ENCODE measurements at places on chromosomes 2 and 18.

DNA sequence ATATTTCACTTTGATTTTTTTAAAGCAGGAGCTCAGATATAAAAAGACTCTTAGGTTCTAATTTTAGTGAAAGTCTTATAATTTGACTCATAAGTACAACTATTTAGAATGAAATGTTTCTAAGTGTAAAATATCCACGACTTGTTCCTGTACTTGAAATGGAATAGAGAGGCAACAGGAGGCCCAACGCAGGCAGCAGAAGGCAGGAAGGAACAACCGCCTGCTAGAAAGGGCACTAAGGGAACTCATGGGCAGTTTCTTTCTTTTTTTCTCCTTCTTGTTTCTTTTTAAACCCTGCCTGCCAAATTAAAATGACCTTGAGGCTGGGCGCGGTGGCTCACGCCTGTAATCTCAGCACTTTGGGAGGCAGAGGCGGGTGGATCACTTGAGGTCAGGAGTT is 51.0 kb downstream of the RBMS1 start:
- DNase-seq: no peak

DNA sequence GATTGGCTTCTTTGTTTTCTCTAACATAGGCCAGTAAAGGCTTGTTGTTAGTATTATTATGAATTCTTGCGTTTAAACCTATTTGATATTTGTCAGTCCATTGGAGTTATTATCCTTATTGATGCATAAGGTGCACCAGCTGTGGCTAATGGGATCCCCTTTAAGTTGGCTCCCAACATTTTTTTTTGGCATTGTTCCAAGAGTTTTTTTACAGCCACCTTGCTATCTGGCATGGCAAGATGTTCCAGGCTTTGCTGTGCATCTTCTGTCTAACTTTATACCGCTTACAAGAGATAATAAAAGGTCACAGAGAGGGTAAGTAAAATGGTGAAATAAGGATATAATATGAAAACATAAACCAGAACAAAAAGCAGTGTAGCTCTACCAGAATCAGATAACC is 157.5 kb upstream of the TACR1 start:
- DNase-seq: no peak

- DNase-seq: no peak
Observed at GRCh38 chr2:116477229-116477628, 1337.3 kb upstream of the DDX18 start.

- DNase-seq: no peak
Observed at GRCh38 chr2:177812713-177813396, 259.7 kb downstream of the PDE11A start.

DNA sequence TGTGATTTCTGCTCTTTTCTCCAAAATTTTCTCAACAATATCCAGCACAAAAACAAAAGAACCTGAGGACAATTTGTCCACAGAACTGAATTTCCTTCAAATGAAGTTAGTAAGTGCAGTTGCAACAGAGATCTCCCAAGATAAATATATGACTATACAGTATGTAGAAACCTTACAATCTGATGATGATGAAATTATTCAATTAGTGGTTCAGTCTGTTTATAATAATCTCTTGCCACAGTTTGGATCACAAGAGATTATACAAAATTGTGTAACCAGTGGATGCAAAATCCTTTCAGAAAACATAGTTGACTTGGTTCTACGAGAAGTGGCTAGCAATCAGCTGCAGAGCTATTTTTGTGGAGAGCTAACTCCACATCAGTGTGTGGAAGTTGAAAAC is 68.7 kb downstream of the FSIP2 start:
- no peak for DNase-seq

DNA sequence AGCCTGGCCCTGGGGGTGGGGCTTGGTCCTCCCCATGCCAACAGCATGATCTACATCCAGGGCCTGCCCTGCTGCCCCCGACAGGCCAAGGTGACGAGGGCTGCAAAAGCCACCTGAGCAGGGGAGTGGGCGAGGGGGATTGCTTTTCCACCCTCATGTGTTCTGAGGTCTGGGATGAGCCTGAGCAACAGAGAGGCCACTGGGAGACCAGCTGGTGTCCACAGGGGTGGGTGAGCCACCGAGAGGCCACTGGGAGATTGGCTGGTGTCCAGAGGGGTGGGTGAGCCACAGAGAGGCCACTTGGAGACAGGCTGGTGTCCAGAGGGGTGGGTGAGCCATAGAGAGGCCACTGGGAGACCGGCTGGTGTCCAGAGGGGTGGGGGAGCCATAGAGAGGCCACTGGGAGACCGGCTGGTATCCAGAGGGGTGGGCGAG is 147.4 kb upstream of the GPC1 start:
- DNase-seq: no peak

DNA sequence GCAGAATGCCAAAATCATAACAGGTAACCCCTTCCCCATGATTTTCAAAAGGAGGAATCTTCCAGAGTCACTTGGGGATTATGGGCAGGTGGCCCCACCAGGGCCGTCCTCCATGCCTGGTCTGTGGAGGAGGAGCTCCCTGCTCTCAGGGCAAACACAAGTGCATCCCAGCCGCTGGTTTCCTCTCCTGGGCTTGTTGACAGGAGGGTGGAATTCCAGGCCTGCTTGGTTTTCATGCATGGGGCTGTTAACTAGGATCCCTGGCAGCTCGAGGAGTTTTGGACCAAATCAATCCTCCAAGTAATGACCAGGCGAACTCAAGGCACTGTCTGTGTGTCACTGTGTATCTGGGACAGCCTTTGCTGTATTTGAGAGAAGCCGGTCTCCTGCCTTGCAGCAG is 45.3 kb downstream of the FOSL2 start:
- no peak for DNase-seq

- no peak for DNase-seq
Observed at GRCh38 chr2:28129955-28130695, 239.6 kb downstream of the BABAM2 start.

DNA sequence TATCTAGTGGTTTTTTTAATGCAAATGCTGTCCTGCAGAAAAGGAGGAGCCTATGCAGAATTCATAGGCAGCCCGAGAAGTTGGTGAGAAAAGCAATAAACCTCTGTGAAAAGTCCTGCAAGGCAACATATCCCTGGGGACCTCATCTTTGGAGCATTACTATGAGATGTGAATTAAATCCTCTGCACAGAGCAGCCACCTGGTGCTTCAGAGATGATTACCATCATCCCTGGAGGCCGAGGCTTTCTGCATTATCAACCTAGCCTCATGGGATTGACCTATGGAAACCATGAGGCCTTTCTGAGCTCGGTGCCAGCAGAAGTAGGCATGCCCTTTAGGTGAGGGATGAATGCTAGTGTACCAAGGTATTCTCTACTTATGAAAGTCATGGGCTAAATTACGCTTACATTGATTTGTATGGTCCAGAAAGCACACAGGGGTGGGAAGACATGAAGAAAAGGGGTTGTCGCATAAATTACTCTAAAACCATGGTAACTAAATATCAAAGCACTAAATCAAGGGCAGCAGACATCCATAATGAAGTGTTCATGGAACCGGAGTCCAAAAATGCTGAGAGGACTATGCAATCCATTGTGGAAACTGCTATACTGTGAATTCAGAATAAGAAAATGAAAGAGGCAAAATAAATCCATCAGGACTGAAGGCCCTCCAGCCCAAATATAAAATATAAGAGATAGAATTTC is 623.5 kb upstream of the DDX18 start:
- DNase-seq: no peak

DNA sequence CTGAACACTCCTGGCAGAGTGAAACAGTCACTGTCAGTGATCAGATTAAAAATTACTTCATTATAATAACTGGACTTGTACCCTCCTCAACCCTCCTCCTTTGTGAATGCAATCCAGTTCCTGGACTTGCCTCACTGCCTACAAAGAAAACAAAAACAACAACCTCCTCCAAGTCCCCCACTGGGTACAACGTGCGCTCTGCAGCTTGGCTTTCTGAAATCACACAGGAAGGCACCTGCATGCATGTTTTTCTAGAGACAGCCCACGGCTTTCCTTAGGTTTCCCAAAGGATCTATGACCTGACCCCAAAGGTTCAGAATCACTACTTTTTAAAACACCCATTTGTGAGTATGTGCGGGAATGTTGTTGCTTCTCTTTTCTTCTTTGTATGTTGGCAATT is 61.4 kb upstream of the TUBA3E start:
- DNase-seq: no peak

GRCh38 chr2:207390302-207391095 is 139.3 kb upstream of the CREB1 start:
- DNase-seq: no peak

GRCh38 chr18:37274309-37275236 is 291.0 kb downstream of the CELF4 start:
- no peak for DNase-seq

DNA sequence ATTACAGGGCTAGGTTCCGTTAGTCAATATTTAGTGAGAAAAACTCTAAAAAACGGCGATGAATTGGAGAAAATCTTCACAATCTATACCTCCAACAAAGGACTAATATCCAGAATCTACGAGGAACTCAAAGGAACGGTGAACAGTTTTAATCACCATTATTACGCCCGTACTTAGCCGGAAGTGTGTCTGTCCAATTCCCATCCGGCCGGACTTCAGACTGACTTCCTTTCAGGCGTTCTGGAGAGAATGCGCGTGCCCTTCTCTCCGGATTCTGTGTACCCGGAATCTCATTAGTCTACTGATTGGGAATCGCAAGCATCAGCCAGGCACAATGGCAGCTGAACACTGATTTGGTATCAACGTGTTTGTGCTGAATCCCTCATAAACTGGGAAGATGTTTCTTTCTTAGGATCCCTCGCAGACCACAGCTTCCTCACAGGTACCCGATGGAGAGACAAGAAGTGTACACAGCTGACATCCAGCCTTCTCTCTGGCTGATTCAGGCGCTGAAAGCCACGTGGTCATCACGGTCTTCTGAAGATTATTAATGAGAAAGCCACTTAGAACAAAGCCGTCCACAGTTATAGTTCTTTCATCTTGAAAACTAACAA is 239.9 kb downstream of the ZNF516 start:
- DNase-seq: no peak

GRCh38 chr2:105674859-105675541 is 69.7 kb upstream of the NCK2 start:
- DNase-seq: no peak

GRCh38 chr2:240227538-240228428 is 87.3 kb upstream of the OTOS start:
- peak; percentile 5 for DNase-seq

DNA sequence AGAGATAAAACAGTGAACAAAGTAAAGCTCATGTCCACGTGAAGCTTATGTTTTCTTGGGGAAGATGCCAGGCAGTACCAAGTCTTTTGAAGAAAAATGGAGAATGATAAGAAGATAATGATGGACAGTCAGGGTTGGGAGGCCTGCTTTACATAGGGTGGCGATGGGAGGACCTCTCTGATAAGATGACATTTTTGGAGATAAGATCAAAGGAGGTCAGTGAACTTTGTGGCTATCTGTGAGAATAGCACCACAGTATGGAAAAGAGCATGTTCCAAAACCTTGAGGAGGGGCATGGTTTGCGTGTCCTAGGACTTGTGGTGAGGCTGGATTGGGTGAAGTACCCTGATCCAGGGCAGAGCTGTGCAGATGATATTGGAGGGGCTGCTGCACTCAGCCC is 461.7 kb upstream of the NRP2 start:
- no peak for DNase-seq

All from activated T-cell treated with anti-CD3 and anti-CD28 coated beads, Interleukin-2, amount 50 U/mL, for 1 hour (primary cell).